Activated naive CD4-positive, alpha-beta T cell (primary cell): ENCODE measurements at places on chromosomes 11 and 22.

- DNase-seq, result no peak
Observed at GRCh38 chr11:85776951-85777602, 33.9 kb downstream of the SYTL2 start.

- DNase-seq, result no peak
Observed at GRCh38 chr11:67243051-67243450, 23.2 kb upstream of the GRK2 start.

DNA sequence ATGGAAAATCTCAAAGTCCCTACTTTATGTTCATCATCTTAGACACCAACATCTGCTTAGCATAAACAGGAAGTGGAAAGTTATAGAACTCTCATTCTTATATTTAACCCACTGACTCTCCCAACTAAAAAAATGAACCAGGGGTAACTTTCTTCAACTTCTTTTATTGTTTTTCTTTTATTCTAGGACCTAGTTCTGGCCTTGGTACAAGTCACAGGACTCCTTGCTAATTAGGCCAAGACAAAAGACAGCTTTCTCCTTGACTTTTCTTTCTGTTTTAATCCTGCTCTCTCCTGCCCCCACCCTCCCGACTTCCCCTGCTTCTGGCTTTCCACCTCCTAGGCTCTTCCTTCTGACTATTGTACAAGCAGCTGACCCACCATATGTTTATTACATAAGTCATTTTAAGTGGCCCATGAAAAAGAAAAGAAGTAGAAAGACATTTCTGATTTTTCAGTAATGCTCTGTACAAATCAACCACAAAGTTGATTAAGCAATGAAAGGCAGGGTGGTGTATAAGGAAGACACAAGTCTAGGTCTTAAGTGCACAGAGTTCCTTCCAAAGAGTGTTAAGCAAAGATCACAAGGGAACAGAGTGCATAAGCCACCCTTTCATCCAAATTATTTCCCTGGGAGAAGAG, 18.3 kb downstream of the JAML start:
- no peak for DNase-seq

DNA sequence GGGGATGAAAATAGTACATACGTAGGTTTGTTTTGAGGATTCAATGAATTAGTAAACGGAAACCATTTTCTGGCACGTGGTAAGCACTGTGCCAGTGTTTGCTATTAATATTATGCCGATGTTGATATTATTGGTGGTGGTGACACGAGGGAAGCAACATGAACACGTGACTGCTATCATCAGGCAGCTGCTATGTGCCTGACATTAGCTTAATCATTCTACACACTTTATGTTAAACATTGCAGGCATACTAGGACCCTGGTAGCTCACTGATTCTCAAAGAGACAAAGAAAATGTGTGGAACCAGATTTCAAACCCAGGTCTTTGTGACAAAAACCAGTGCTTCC, 656 bp downstream of the SRRD start:
- DNase-seq, result no peak

GRCh38 chr11:106442032-106442431, 364.6 kb downstream of the AASDHPPT start:
- DNase-seq, result no peak

GRCh38 chr11:119319700-119320239, 2.8 kb upstream of the MCAM start:
- no peak for DNase-seq

DNA sequence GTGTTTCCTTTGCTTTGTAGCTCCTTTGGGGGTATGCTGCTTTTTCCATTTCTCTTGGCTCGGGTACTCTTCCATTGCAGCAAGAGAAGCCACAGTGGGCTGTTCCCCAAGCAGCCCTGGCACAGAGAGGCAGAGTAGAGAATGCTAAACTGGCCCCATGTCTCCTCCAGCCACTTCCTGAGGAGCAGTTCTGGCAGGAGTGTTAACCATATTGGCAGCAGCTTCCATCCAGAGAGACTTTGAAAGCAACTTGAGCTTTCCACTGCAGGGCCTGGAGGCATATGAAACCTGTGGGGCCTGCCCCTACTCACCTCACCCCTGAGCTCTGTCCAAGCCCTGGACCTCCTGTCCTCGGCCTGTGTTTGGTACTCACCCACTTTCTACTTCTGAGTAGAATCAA, 61.8 kb downstream of the ALX4 start:
- no peak for DNase-seq

GRCh38 chr22:24094966-24095365, 83.9 kb downstream of the CABIN1 start:
- DNase-seq, result no peak

DNA sequence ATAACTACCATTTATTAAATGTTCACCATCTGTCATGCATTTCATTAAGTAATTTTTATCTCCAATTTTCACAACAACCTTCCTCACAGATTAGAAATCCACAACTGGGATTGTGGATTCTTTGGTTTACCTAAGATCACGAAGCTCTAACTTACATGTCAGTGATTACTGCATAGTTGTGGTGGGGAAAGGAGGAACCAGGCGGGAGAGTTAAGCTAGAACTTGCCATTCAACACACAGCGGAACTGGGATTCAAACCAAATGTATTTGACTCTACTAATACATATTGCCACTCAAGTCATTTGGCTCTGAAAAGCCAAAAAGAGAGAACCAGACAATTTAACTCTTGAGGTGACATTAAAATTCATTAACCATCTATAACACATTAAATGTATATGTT, 10.4 kb upstream of the LAYN start:
- no peak for DNase-seq

DNA sequence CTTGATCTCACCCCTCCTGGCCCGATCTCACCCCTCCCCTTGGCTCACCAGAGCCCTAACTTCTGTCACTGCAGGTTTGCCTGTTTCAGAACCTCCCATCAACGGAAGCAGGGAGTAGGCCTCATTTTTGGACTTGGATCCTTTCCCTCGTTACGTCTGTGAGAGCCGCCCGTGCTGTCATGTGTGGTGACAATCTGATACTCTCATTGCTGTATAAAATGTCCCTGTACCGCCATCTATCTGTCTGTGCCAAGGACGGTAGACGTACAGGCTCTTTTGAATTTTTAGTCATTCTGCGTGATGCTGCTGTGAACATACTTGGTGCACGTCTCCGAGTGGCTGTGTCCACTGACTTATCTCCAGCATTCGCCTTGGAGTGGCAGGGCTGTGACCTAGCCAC, 1163.1 kb downstream of the BRD1 start:
- DNase-seq, result no peak

GRCh38 chr11:130247319-130247718, 67.4 kb downstream of the ZBTB44 start:
- no peak for DNase-seq

GRCh38 chr22:32824531-32825312, 23.2 kb downstream of the TIMP3 start:
- no peak for DNase-seq

- no peak for DNase-seq
Observed at GRCh38 chr11:68541991-68542390, 81.4 kb downstream of the PPP6R3 start.

- DNase-seq, result no peak
Observed at GRCh38 chr11:8092587-8093424, 11.8 kb downstream of the TUB start.

DNA sequence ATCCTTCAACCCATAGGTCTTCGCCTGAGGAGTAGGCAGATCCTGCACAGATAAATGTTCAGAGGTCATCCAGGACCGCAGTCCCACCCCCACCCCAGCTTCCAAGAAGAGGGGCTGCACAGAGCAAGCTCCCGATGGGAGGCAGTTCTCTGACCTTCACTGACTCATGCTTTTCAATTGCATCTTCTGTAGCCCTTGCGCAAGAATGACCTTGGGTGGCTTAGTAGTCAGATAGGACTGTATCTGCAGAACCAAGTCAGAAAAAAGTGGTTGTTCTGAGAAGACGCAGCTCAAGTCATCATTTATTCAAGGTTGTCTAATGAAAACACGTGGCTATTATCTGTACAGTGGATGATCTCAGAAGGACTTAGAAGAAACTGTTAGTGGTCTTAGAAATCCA, 16.4 kb upstream of the GRAMD1B start:
- no peak for DNase-seq

DNA sequence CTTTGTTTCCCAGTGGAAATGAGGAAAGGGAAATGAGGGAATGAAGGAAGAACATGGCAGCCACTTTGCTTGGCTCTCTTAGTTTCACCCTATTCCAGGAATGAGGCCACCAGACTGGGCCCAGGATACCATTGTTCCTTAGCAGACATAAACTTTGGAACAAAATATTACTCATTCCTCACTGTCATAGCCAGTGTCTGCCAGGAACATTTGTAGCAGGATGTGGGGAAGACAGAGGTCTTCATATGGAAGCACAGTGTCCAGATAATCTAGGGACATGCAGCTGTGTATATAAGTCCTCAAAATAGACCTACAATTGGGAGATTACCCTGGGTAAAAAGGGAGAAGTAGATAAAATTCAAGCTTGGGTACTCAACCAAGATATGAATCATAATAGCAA, 15.2 kb upstream of the FUT4 start:
- no peak for DNase-seq

DNA sequence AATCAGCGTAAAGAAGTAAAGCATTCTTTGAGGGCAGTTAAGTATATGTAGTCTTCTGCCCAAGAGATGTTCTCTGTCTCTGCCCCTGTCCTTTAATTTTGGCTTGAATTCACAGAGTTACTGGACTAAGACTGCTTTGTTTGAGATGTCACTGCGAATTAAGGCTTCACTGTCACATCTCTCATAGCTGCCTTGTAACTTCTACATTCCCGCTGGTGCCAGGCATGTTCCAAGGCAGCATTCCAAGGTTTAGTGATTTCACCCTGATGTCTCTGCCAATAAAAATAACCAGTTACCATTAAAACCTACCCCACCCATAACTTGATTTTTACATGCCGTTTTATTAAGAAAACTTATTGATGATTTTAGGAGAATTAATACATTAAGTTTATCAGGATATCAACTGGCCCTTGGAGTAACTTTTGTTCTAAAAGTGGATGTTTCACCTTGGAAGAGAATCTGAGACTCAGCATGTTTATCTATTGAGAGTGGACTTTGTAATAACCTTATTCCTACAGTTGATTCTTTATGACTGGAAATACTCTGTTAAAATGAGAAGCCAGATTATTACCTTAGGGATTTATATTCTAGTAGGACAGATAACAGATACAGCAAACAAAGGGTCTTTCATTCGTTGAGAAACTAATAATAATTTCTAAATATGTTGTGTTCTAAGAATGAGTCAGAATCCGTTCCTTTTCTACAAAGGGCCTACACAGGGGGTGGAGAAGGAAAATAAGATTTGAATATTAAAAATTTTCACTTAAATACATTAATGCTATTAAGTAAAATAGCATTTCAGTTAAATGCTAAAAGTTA, 110.2 kb downstream of the UVRAG start:
- no peak for DNase-seq

DNA sequence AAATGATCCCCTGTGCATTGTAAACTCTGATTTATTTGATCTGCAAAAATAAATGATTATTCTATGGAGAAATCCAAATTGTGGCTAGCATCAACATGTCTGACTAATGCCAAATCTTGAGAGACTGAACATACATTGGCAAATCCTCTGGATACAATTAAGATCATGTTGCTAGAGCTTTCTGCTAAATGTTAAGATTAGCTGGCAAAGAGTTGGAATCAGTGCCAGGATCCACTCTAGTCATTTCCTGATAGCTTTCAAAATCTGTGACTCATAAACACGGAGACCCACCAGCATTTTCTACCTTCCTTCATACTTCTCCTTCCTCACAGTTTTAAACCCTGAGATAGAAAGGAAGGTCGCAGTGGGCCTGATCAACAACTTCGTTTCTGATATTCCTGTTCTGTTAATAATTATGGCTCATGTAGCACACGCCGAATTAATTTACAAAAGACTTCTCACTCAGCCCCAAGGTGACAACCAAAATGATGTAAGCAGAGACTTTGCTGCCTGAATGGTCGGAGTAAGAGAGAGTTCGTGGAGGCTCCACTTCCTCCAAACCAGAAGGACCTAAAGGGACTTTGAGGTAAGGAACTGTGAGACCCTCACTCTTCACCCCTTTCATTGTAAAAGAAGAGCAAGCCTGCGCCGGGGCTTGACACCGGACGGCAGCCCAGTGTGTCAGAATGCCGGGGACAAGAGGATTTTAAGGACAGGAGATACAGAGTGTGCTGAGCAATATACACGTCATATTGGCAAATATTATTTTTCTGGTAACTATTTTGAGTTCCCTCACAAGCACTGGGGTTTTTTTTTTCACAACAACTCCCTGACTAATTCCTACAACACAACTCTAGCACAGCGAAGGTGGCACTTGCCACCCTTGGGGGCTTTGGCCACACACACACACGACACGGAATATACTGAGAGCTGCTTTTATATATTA, 42.0 kb downstream of the SERPINH1 start:
- no peak for DNase-seq

GRCh38 chr11:69880041-69880825, 61.0 kb upstream of the FGF3 start:
- no peak for DNase-seq

DNA sequence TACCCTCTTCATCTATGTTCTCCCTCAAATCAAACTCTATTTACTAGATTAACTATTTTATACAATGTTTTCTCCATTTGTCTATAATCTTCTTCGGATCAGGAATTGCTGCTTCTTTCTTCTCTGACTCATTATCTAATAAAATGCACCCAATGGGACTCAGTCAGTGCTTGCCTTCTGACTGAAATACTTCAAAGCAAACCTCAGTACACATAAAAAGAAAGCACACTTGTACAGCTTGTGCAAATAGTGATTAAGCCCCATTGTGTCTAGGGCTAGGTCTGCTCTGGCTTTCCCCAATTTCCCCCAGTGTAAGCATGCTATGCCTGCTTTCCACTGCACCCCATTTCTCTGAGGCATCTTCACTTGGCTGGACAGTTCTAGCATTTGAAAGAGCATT, 118.6 kb upstream of the C11orf87 start:
- no peak for DNase-seq

GRCh38 chr11:1274501-1274900, 34.9 kb downstream of the TOLLIP start:
- no peak for DNase-seq

GRCh38 chr22:40418366-40419201, 48.2 kb downstream of the SGSM3 start:
- DNase-seq, result no peak

- DNase-seq, result no peak
Observed at GRCh38 chr22:27107824-27108223, 450.4 kb downstream of the MIAT start.

- no peak for DNase-seq
Observed at GRCh38 chr11:70743329-70743728, 345.0 kb downstream of the CTTN start.

- no peak for DNase-seq
Observed at GRCh38 chr22:22945195-22945594, 57.6 kb downstream of the IGLL5 start.
